ENCODE measurements at places on chromosomes 5 and 9.

DNA sequence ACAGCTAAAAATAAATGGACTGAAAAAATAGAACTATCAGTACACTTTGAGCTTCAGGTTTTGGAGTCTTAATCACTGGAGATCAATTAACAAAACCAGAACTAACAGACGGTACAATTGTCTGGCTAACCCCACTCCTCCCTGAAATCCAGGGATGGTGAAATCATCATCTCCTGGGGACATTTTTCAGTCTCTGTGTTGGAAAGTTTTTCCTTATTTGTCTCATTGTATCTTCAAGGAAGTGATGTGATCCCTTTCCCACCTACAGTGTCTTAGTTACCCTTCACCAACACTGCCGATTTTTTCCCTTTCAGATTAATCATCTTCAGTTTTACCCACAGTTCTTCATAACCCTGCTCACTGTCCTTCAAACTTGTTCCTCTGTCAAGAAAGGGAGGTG, 81.9 kb downstream of the MAP1B start:
- no peak for DNase-seq

DNA sequence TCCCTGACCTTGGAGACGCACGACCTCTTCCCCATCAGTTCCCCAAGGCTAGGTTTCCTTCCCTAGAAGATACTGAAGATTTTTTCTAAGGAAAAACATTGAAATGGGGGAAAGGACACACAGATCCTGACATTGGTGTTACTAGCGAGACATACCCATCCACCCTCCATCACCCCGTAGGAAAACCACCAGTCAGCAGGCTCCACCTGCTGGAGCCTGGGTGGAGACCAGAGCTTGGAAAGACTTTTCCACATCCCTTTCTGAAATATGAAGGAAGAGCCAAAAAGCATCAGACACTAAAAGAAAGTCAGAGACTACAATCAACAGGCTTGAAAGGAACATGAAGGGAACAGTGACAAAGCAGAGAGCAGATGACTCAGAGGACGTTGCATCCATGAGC, 638.0 kb downstream of the IRX1 start:
- no peak for DNase-seq

DNA sequence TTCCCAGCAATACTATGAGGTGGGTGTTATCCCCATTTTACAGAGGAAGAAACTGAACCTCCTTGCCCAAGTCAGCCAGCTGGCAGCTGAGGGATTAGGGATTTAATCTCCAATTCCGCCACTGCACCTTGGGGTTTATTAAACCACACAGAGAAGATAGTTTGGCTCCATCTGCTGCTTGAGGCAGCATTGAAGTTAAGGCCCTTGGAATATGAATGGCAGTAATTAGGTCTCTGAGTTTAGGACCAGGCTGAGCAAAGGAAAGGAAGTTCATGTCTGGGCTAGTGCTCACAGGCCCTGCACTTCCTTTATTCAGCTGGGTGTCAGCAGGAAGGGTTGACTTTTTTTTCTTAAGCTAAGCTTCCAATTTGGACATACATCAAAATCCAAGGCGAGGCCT, 86.9 kb upstream of the GDNF start:
- peak; percentile 13 for DNase-seq

DNA sequence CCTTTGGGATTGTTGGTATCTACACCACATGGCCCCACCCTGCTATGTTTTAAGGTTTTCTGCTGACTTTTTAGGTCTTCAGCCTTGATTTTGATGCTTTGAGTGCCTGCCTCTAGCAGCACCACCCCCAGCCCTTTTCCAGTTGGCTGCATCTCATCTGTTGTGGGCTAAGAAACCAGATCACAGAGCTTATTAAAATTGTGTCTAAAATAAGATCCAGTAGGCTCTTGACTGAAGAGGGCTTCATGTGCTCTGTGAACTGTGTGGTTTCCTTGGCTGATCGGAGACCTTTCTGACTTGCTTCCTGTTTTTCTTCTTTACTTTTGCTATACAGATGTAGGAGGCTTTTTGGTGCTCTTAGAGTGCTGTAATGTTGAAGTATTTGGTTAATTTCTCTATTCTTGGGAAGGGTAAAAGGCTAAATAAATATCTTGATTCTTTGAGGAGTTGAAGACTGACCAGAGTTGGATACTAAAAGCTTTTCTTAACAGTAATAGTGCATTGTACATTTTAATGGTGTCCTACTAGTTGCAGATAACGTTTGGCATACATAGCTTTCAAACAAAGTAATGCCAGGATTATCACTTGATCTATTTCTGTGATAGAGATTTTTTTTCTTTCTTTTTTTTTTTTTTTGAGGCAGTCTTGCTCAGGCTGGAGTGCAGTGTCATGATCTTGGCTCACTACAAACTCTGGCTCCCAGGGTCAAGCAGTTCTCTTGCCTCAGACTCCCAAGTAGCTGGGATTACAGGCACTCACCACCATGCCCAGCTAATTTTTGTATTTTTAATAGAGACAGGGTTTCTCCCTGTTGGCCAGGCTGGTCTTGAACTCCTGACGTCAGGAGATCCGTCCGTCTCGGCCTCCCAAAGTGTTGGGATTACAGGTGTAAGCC, 4.5 kb downstream of the UBE2D2 start:
- peak; percentile 20 for DNase-seq

GRCh38 chr5:79133657-79134451, 22.2 kb downstream of the BHMT start:
- DNase-seq: peak; percentile 68

- no peak for DNase-seq
Observed at GRCh38 chr9:6905850-6906375, 148.1 kb downstream of the KDM4C start.

GRCh38 chr5:51621156-51621555, 237.9 kb downstream of the ISL1 start:
- no peak for DNase-seq

DNA sequence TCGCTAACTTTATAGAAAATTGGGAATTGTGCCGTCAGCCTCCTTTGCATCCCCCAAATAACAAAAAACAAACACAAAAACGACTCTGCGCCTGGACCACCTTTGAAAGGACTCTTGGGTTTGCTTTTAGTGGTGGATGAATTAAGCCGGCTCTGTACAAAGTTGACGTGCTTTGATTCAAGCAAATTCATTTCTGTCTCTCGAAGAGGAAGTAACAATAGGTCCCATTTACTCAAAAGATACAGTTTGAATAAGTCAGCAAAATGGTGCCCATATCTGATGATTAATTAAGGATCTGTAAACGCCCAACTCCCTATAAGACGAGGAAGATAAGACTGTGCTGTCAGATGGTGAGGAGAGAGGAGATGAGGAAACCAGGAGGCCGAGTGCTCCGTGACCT, 67.8 kb downstream of the AK8 start:
- DNase-seq: no peak

DNA sequence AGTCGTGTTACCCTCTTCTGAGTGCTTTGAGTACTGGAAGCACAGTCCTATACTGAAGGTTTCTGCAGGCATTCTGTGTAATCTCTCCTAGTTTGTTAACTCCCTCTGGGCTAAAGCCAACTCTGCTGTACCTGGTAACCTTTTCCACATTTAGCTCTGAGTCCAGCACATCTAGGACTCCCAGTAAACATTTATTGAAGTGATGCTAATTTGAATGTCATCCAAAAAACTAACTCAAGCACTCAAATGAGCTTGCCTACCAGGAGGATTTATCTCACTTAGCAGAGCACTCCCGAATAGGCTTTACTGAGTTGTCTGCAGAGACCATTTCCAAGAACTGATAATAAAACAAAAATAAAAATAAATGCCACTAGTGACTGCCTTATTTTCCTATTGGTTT, 79.5 kb upstream of the NFIB start:
- DNase-seq: no peak

- no peak for DNase-seq
Observed at GRCh38 chr5:1090538-1090937, 21.3 kb downstream of the SLC12A7 start.

DNA sequence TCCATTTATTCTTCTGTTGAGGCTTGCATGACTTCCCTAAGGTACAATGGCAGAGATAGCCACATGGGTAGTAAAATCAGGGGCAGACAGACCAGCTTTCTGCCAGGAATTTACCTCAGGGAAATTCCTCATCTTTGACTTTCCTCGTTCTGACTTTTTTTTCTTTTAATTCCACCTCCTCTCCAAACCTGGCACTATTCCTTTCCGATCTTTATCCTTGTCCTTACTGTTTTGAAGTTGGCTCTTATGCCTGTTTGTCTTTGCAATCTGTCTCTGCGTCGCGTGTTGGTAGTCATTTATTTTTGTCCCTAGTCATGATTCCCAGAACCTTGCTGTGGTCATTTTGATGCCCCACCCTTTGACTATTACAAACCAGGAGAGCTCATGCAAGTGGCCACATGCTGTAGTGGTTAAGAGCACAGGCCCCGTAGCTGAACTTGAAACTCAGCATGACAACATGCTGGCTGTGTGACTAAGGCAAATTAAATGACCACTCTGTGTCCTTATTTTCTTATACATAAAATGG, 19.0 kb downstream of the TMC1 start:
- peak; percentile 31 for DNase-seq
